Dermis lymphatic vessel endothelial cell (primary cell): ENCODE measurements at places on chromosomes 2 and 18. TPM values are rescaled to one million over a fixed set of nuclear protein-coding genes. Genes with fewer than 3 reads are reported as not detected.

The SESTD1 gene
- 47.9 and 62.6 TPM in 2 replicates for total RNA-seq

The RNF125 gene
- total RNA-seq = 3.9 and 7.3 TPM in 2 replicates

The DYSF gene
- 34.2 and 48.6 TPM in 2 replicates for total RNA-seq

The COLEC11 gene
- 0.43 and 0.65 TPM in 2 replicates for total RNA-seq

The CDK15 gene
- total RNA-seq = under 0.01 TPM in 1 of 2 replicates, not detected in the other

The VIL1 gene
- not detected in 2 replicates for total RNA-seq

The LANCL1 gene
- total RNA-seq = 17.9 and 27.6 TPM in 2 replicates

The CHRNG gene
- not detected in 2 replicates for total RNA-seq

The RGPD4 gene
- not detected in 2 replicates for total RNA-seq

The SP110 gene
- total RNA-seq = 1.6 and 3.8 TPM in 2 replicates
